ENCODE measurements at places on chromosomes 2 and 18.

- H3K27me3 ChIP-seq = no peaks in the 10 kb centered on the region
- peaks cover 3% of the 10 kb centered on the region for H3K4me1 ChIP-seq
- H3K36me3 ChIP-seq = no peaks in the 10 kb centered on the region
- no peak overlapping the region for H3K27ac ChIP-seq
- no peak overlapping the region for H3K4me3 ChIP-seq
- no peak for DNase-seq
These were observed 53.6 kb upstream of the RFX8 start for GRCh38 chr2:101528501-101528900.

DNA sequence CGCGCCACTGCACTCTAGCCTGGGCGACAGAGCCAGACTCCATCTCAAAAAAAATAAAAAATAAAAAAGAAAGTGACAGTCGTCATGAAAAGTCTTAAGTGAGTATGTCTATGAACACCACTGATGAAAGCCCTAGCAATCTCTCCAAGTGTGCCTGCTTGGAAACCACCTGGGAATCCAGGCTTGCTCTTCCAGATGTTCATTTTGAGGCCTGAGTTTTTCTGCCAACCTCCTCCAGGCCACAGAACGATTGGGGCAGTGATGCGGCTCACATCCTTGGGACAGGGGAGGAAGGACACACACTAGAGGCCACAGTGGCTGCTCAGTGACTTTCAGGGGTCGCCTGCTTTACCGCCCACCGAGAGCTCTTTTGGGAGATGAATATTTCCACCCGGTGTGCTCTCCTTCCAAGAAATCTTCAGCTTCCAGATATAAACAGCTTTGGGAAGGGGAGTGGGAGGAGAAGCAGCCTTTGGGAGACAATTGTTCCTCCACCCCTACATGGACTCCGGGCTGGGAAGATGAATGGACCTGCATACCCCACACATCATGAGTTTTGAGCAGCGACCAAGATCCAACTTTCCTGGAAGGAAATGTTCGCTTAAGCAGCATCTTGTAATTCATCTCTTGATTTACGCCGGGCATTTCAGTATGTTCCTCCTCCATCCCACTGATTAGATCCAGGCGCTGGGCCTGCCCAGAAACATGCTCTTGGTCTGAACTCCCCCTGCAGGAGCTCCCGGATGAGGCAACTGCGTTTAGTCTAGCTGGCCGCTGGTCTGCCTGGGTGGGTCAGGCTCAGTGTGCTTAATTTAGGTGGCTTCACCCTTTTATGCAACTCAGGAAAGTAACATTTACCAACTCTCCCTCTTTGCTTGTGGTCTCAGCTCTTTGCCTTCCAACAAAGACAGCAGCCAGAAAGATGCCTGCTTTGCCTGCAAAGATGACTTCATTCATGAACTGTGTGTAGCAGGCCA is 6.2 kb upstream of the ARMC9 start:
- peak overlapping the region; percentile 96 for H3K27ac ChIP-seq
- no peaks in the 10 kb centered on the region for H3K27me3 ChIP-seq
- no peaks in the 10 kb centered on the region for H3K36me3 ChIP-seq

DNA sequence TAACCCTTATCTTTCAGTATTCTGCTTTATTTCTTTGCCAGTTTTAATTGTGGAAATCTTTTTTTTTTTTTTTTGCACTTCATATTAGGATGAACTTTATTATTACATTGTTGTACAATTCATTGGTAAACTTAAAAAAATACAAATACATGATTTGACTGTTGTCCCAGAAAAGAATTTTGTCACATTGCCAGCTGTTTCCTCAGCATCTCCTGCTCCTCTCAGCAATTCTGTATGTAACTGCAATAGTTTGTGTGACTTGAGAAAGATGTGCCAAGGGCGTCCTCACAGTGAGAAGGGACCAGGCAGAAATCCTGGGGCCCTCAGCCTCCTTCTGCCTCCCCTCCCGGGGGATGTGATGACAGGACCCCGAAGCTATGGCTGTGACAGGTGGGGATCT is 254.4 kb downstream of the NBAS start:
- H3K4me3 ChIP-seq = no peak overlapping the region
- no peaks in the 10 kb centered on the region for H3K36me3 ChIP-seq
- no peak overlapping the region for H3K27ac ChIP-seq
- no peaks in the 10 kb centered on the region for H3K27me3 ChIP-seq
- DNase-seq = no peak

GRCh38 chr2:147182260-147182659 is 662.6 kb upstream of the ACVR2A start:
- DNase-seq = no peak
- H3K4me3 ChIP-seq = no peak overlapping the region
- H3K4me1 ChIP-seq = no peaks in the 10 kb centered on the region
- no peaks in the 10 kb centered on the region for H3K27me3 ChIP-seq
- no peaks in the 10 kb centered on the region for H3K36me3 ChIP-seq
- no peak overlapping the region for H3K27ac ChIP-seq

GRCh38 chr18:77129150-77129551 is 3.4 kb downstream of the MBP start:
- DNase-seq = peak; percentile 52
- H3K27me3 ChIP-seq = no peaks in the 10 kb centered on the region
- H3K27ac ChIP-seq = peak overlapping the region; percentile 88
- H3K4me3 ChIP-seq = no peak overlapping the region

GRCh38 chr18:5891184-5891853 is 4.0 kb downstream of the TMEM200C start:
- DNase-seq = no peak
- peaks cover 14% of the 10 kb centered on the region for H3K27me3 ChIP-seq
- no peak overlapping the region for H3K27ac ChIP-seq

DNA sequence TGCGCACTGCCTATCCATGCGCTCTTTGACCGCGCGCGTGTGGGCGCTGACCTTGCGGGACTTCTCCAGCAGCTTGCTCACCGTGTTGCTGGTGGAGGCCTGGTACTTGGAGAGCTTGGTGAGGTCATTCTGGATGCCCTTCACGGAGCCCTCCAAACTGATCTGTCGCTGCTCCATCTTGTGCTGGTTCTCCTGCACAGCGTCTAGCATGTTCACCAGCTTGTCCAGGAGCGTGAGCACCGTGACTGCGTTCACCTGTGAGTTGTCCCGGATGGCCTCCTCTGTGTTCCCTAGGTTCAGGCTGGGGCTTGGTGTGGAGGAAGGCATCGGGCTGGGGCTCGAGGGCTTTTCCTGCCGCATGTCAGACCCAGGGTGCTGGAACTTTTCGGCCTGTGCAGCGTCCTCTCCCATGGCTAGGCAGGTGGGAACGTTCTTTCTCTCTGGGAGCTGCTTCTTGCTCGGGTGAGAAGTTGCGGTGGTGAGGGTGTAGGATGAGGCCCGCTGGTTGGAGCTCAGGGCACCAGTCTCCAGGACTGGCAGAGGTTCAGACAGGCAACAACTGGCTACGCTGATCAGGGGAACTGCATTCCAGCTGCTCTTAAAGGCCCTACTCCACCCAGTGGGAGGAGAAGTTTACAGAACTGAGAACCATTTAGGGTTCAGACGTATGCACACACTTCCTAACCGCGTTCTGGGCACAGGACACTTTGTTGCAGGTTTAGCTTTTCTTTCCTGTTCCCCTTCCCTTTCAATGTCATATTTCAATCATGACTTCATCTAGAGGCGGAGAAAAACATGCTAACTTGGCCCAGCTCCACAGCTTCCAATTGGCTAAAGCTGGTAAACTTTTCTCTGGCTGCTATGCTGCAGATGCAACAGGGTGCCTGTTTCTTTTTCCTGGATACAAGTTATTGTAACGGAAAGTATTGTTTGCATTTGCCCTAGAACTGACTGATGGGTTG is at the start of gene CAVIN2:
CAVIN2 (minus strand) TSS at position 574 of the 962 bp plus-strand sequence; CDS start at position 411, 163 bp downstream.
- H3K4me1 ChIP-seq = peaks cover 38% of the 10 kb centered on the region
- DNase-seq = peak; percentile 77
- no peaks in the 10 kb centered on the region for H3K27me3 ChIP-seq
- H3K4me3 ChIP-seq = peak within 1 kb of the TSS; percentile 45

Measured in thyroid gland (tissue), 4 donors.